Heart left ventricle (tissue), 16 donors: ENCODE measurements at places on chromosomes 6 and 20. TPM values are rescaled to one million over a fixed set of nuclear protein-coding genes. Genes with fewer than 3 reads are reported as not detected.

The TAGAP gene
- total RNA-seq: 0.51 TPM

The CAGE1 gene
- total RNA-seq: not detected

The PPP1R14C gene
- total RNA-seq: 62.3 TPM

The GPSM3 gene
- 2.3 TPM for total RNA-seq

The CYP21A2 gene
- total RNA-seq: 0.69 TPM

The SRMS gene
- total RNA-seq: not detected

The EYA2 gene
- total RNA-seq: 4.2 TPM

The SERPINB1 gene
- total RNA-seq: 23.0 TPM

The ALDH5A1 gene
- 20.6 TPM for total RNA-seq

The EFCAB8 gene
- total RNA-seq: not detected

The GTF2H4 gene
- 17.8 TPM for total RNA-seq

The LAMA2 gene
- 177 TPM for total RNA-seq

The SNRPB gene
- 36.8 TPM for total RNA-seq

The ID1 gene
- 103 TPM for total RNA-seq

The MAP7 gene
- 3.2 TPM for total RNA-seq

The MUCL3 gene
- not detected for total RNA-seq

GRCh38 chr20:38961530-38962043 lies 557 bp upstream of the DHX35 start:
- no peak for DNase-seq

GRCh38 chr6:41713650-41714291 lies 21.6 kb downstream of the TFEB start:
- DNase-seq: peak; percentile 56

DNA sequence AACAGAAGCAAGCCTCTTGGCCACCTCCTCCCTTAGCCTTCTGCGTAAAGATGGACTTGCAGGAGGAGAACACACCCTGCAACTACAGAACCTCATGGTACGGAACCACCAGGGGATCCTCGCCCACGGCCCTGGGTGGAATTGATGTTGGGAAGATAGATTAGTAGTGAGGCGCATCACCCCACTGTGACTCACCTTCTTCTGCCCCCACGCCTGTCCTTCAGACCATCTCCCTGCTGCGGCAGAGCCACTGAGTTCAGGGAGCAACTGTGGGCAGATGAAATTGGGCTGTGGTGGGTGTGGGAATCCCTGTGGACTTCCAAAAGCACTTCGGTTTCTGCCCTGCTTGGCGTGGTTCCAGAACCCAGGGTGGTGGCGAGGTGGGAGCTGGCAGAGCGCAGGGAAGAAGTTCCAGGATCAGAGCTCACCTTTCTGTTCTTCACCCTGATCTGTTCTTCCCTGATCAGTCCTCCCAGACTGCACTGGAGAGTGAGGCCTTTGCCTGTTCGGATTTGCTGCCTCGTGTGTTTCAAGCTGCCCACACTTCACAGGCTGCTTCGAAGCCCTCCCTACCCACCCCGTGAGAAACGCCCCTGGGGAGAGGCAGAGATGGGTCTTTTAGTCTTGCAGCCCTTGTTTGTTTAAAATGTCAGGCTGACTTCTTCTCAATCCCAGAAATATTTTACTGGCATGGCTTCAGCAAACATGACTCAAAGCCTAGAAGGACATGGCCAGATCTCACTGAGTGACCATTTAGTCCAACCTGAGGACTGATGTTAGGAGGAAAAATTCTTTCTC lies 92.8 kb upstream of the MLN start:
- no peak for DNase-seq

- DNase-seq: peak; percentile 56
Measured at GRCh38 chr6:5260111-5260620, 584 bp downstream of the LYRM4 start.

DNA sequence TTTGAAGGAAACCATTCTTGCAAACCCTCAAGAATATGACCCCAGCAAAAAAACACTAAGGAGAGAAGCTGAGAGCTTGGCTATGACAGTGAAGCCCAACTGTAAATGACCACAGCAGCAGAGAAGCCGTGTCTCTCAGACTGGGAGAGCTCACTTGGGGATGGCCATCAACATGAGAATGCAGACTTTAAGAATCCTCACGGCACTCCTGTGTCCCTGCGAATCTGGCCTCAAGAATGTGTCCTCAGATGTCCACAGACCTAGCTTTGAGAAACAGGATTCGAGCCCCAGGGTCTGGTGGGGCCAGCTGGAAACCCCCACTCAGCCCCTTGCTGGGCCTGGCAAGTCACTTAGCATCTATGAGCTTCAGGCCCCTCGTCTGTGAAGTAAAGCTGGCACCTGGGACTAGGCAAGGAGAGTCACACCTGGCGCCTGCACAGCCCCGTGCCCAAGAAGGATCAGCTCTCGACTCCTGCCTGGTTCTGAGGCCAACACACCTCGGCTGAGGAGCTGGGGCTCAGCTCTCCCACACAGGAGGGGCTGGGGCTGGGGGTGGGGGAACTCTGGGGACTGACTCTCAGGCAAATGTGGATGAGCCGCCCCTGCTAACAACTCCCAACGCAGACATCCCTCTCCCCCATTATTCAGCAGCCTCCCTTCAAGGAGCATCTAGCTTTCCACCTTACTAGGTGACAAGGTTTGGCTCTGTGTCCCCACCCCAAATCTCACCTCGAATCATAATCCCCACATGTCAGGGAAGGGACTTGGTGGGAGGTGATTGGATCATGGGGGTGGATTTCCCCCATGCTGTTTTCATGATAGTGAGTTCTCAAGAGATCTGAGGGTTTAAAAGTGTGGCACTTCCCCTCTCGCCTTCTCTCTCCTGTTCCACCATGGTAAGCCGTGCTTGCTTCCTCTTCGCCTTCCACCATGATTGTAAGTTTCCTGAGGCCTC lies 97.7 kb downstream of the GRM4 start:
- no peak for DNase-seq

DNA sequence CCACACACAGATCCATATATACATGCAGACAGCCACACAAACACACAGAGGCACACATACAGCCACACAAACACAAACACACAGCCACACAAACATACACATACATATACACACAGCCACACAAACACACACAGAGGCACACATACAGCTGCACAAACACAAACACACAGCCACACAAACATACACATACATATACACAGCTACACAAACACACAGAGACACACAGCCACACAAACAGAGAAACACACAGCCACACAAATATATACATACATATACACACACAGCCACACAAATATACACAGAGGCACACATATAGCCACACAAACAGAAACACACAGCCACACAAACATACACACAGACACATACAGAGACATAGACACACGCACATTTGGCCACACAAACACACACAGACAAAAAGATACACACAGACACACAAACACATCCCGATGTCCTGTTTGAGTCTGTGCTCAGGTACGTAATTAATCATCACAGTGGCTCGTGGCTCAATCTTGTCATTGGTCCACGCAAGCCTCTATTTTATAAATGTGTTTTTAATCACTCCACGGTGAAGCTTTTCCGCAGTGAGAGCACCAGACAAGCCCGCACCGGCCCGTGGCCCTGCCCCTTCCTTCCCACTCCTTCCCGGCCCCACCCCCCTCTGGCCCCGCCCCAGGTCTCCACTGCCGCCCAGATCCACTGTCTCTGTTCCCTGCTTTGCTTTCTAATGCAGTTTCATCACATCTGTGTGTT lies 135.3 kb downstream of the CDH4 start:
- no peak for DNase-seq

DNA sequence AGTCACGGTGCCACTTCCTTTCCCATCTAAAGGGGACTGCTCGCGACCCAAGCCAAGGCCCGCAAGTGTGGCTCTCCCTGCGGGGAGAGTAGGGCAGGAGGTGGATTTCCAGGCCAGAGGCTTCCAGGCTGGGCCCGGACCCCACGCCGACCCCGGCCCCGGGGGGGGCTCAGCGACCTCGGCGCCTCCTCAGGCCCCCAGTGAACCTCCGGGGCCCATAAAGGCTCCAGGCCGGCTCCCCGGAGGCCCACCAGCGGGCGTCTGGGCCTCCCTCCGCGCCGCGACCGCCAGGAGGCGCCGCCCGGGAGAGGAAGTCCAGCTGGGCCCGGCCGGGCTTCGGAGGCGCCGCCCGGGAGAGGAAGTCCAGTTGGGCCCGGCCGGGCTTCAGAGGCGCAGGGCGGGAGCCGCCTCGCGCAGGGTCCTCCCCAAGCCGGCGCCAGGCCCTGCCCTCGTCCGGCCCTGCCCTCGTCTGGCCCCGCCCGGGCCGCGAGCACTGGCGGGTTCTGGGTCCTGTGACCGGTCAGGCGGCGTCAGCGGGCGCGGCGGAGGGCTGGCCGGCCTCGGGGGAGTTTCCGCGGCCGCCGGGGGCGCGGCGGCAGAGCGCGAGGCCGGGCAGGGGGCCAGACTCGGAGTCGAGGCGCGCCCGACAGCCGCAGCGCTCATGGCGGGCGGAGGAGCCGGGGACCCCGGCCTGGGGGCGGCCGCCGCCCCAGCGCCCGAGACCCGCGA lies at the start of gene RAB32:
RAB32 (plus strand) TSS at position 623 of the 729 bp plus-strand sequence; CDS start at position 662, 39 bp downstream.
- peak; percentile 95 for DNase-seq

DNA sequence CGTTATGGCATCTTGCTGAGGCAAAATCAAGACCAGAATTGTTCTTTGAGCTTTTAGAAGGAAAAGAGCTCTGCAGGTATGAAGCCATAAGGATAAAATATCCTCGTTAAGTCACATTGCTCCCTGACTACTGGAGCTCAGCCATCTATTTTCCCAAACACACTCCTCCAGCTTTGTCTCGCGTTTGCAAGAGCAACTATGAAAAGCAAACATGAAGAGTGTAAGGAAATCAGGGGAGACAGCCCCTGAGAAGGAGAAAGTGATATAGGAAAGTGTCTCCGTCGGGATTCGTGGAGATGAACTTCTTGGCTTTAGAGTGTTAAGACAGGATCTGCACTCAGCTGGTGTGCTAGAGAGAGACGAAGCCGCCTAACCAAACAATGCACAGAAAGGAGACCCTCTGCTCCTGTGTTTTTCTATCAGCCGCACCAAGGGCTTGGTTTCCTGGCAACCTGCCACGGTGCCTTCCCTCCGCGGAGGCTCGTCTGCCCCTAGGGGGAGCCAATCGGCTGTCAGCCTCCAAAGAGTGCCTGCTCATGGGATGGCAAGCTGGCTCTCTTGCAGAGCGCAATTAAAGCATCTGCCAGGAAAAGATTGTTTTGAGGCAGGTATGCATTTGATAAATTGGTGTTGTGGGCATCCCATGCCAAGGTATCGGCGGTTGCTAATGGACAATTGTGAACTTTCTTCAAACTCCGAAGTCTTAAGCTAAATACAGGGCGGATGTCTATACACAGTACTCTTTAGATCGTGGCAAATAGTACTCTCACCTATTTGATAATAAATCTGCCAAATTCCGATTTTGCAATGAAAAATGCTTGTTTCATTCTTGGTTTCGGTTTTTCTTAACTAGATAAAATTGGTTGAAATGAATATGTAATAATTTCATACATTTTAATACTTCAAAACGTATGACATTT lies 603.2 kb downstream of the RNF144B start:
- peak; percentile 80 for DNase-seq

DNA sequence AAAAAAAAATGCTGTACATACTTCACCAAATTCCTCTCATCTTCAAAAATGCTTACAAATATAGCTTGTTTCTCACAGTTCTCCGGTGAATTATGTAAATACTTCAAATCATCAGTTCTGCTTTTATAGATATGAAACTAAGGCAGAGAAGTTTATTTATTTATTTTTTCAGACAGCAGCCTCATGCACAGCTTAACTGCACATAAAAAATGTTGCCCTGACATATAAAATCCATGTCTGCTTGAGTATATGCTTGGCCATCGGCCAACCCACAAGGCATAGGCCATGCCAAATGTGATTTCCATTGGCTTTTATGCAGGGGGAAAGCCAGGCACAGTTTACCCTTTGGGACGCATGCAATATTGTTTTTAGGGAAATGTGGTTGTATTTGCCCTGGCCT lies 57.3 kb upstream of the PHACTR2 start:
- DNase-seq: no peak

DNA sequence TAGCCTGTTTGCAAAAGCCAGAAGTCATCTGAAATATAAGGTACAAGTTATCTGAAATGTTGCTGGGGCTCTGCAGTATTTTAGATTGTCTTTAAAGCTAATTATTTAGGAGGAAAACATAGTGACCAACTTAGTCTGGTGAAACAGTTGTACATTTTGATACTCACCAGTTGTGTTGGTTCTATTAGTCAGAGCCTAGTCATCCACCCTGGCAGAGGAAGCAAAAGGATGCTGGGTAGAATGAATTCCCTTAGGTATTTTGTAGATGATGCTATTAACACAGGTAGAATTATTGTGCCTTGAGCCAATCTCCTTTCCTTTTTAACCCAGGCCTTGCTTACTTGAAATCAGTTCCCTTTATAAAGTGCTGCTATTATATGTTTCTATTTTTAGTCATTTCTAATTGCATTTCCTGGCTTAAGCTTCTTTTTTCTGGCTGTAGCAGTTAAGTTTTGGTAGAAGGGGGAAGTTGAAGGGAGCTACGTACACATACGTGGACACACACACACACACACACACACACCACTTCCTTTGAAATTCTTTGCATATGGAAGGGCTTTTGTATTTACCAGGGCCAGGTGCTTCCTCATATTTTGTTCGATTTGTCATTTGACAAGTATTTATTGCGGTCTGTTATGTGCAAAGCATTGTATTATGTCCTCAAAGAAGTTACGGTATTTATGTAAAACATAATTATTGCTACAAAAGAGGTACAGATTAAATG lies 82.4 kb downstream of the RTN4IP1 start:
- DNase-seq: no peak

DNA sequence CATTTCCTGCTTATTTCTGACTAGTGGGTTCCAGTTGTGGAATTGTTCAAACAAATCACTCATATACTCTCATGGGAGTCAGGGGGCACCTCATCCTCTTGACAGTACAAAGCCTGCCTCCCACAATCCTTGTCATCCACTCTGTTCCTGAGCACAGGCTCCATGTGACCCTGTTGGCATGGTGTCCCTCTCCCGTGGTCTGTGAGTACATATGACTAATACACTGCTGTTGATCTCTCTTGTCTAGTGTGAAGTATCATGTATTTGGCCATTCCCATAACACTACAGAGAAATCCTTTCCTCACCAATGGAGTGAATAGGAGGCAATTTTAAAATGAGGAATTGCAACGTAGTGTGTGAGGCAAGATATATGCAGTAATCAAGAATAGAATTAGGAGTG lies 185.3 kb downstream of the OGFRL1 start:
- DNase-seq: peak; percentile 20

- DNase-seq: no peak
Measured at GRCh38 chr6:117381749-117382148, 44.0 kb downstream of the ROS1 start.

DNA sequence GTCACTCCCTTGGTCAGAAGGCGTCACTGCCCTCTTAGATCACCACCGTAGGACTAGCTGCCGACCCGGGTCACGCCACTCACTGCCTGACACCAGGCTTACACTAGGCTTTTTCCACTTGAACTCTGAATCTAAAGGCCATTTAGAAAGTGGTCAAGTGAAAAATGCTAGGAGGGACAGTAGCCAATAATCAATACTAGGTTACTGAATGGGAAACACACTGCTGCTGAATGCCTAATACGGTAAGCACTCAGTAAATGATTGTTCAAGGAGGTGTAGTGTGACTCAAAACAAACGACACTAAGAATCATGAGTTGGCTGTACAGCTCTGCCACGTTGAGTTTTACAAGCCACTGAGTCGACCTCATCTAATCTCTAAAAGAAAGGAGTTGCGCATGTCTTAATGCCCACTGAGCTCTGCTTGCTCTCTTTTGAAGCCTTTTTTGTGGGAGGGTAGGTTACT lies 760 bp upstream of the IBTK start:
- no peak for DNase-seq

GRCh38 chr20:40265825-40266533 lies 423.1 kb downstream of the MAFB start:
- DNase-seq: no peak
